Stimulated activated CD8-positive, alpha-beta memory T cell treated with anti-CD3 and anti-CD28 coated beads, Interleukin-2, amount 100 ng/mL, for 48 hours (primary cell): ENCODE measurements at places on chromosomes 4 and X.

- no peak for DNase-seq
Measured at GRCh38 chr4:159606835-159607234, 504.0 kb downstream of the RAPGEF2 start.

DNA sequence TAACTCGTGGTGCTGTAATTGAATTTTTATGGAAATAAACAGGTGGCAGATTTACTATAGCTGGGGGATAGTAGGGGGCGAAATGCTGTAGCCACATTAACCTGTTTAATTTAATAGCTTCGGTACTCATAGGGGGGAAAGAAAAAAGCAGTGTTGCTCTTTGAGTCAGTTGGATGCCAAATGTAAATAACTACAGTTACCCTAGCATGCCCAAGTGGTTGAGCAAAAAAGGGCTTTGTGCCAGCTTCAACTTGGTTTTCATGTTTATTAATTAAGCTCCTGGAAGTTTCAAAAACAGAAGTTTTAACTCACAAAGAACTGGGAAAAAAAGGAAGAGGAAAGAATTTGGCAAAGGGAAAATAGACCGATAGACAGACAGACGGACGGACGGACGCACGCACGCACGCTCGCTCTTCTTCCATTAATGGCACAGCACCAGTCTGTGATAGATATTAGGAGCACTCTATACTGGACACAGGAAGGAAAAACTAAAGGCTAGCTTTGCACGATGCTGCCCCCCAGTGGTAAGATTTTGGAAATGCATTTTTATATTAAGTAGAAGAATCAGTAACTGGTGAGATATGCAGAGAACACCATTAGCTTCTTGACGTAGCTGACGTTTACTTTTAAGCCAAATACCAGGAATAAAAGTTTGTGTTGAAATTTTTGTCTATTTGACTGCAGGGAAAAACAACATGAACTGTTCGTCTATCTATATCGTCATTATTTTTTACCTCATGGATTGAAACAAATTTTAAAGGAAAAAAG lies 151.8 kb downstream of the SLC7A11 start:
- DNase-seq: no peak

DNA sequence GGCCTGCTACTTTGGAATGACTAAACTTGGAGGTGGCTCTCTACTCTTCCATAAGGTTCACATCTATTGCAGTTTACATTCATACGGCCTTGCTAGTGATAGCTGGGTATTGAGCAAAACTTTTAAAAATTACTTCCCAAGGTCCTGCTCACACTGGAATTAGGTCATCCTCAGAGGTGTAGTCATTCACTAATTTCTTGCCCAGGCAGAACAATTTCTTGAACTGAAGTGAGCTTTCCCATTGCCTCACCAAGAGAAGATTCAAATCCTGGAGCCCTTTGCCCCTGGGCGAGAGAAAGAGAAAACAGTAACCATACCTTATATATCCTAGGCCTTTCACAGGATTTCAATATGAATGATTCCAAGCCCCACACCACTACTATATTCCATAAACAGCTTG lies 109.2 kb downstream of the GUCY2F start:
- no peak for DNase-seq

DNA sequence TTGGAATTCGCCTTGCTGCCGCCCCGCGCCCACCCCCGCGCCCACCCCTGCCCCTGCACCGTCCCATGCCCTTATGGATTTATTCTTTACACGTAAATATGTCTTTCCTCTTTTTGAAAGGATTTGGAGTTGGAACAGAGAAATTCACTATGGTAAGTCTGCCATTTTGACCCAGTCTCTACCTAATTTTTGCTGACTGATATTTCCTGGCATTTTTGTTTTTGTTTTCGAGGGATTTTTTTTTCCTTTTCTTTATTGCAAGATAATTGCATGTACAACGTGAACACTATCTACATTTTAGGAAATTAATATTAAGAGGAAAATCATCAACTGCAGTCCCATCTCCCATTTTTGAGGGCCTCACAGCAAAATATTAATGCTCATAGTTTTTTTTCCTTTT lies 468 bp upstream of the SPIN2B start:
- DNase-seq: no peak

DNA sequence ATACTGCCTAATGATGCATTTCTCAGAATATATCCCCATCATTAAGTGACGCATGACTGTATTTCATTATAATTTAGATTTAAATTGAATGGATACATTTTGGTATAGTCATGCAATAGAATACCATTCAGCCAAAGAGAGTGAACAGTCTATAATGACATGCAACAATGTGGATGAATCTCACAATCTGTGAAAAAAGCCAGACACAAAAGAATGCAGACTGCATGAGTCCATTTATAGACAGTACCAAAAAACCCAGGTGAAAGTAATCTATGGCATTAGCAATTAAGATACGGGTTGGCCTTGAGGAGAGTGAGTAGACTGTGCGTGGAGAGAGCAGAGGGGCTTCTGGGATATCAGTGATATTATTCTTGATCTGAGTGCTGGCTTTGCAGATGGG lies 239.7 kb upstream of the PGRMC2 start:
- no peak for DNase-seq

DNA sequence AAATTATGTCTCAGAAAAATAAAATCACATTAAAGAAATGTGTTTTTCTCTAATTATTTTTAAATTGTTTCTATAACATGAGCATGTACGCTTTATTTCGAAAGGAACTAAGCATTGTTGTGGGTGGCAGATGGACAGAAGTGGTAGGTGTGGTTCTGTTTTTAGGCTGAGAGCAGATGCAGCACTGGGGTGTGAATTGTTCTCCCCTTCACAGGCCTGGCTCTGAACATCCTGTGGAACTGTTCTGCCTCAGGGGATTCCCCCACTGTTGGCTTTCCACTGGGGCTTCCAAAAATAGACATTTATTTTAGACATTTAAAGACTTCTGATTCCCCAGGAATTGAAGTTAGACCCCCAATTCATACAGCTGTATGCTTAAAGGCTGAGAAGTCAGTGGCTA lies 41.9 kb upstream of the PDHA2 start:
- DNase-seq: no peak

DNA sequence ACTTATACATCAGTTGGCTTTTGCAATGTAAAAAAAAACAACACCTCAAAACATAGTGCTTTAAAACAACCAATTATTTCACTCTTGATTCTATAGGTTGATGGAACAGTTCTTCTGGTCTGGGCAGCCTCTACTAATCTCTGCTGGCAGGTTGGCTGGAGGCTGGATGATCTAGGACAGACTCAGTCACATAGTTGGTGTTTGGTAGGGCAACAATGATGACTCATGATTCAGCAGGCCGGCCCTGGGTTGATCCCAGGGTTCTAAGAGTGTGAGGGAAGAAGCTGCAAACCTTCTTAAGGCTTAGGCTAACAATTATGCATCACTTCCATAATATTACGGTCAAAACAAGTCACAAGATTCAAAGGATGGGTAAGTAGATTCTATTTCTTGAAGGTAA lies 558.2 kb downstream of the ZNF674 start:
- DNase-seq: no peak

GRCh38 chrX:41153957-41154356 lies 68.7 kb downstream of the USP9X start:
- no peak for DNase-seq

DNA sequence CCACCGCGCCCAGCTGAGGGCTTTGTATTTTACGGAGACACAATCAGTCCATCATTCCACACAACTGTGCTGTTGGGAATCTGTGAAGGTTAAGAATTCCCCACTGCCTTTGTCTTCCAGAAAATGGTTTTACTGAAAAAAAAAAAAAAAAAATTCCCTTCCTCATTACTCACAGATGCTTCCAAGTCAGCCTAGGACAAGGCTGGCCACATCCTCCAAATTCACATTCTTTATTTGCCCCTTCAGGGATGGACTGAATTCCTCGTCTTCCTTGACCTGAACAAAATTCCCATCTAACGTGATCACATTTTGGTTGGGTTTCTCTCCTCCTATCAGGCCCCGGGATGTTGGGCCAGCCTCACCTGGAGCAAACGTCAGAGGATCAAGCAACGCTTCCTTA lies 130.3 kb downstream of the DHRSX start:
- DNase-seq: no peak

GRCh38 chrX:133783274-133783673 lies 202.1 kb downstream of the GPC3 start:
- no peak for DNase-seq

GRCh38 chrX:23118890-23119527 lies 119.2 kb downstream of the DDX53 start:
- no peak for DNase-seq

GRCh38 chrX:13099121-13099520 lies 54.7 kb upstream of the FAM9C start:
- no peak for DNase-seq

GRCh38 chrX:50978920-50979682 lies 68.6 kb downstream of the BMP15 start:
- no peak for DNase-seq

- DNase-seq: no peak
Measured at GRCh38 chr4:73964862-73965611, 16.8 kb downstream of the PF4 start.

GRCh38 chr4:17578482-17578891 lies 1.5 kb downstream of the LAP3 start:
- DNase-seq: no peak

GRCh38 chr4:115128037-115128436 lies 14.6 kb upstream of the NDST4 start:
- DNase-seq: no peak

- DNase-seq: no peak
Measured at GRCh38 chr4:177485528-177485927, 43.3 kb upstream of the AGA start.

DNA sequence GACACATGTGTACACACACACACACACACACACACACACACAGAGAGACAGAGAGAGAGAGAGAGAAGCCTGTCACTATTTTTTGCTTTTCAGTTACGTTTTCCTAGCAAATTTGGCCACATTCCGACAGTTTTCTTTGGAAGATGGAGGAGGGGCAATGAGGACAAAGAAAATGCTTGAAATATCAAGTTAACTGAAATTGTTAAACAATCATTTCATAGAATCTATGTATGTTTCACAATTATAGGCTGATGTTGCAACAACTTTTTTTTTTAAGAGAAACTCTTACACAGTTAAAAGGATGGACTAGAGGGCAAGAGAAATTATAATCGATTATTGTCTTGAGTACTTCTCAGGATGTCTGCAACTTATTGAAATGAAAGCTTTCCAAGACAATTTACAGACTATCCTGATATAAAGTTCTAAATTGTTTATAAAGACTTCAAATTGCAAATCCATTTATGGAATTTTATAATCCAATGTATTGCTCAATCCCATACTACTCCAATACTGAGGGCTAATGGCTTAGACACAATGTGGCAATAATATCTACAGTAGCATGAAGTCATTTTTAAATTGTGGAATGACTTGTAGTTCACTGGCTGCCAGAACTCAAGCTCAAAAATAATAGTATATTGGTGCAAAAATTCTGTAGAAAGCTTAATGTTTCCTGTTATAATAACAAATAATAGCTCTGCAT lies 647.0 kb upstream of the PCDH7 start:
- no peak for DNase-seq

GRCh38 chrX:7159149-7159861 lies 11.4 kb upstream of the PUDP start:
- DNase-seq: no peak

DNA sequence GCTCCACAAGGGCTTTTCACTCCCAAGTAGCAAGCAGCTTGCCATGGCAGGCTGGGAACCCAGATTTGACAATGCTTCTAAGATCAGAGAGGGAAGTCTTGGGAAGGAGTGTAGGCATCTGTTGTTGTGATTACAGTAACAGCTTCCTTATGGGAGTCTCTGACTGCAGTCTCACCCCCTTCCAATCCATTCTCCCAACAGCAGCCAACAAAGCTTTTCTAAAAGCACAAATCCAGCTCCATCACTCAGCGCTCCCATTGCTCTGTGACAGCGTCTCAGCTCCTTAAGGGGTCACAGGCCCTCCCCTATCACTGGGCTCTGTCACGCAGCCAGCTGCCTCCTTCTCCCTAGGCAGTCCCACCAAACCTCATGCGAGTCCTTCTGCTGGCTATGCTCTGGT lies 7.1 kb downstream of the IGFBP7 start:
- DNase-seq: no peak

DNA sequence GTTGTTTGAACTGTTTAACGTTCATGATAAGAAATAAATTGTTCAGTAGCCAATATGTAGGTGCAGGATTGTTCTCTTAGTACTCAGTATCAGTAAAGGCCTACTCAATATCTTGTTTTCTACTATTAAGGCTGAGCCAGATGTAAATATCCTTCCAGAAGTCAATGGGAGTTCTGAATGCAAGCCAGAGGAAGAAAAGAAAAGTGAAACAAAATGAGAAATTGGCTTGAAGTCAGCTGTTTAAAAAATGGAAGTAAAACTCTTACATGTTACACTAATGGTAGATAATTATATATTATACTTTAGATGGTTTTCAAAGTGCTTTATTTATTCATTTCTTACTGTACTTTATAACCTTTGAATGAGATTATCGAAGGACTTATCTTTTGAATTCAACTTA lies 1417.9 kb downstream of the ADGRL3 start:
- DNase-seq: no peak

DNA sequence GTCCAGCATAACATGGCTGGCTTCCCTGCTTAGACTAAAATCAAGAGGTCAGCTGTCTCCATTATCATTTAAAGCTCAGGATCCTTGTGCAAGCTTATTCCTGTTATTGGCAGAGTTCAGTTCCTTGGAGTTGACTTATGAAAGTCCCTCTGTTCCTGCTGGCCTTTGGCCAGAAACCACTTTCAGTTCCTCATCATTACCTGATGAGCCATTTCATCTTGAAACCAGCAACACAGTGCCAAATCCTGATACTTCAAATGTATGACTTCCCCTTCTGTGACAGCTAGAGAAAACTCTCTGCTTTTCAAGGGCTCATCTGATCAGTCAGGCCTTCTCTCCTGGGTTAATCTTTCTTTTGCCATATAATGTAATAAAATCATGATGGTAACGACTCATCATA lies 110.6 kb upstream of the FSTL5 start:
- no peak for DNase-seq

GRCh38 chr4:18291256-18291655 lies 269.7 kb upstream of the LCORL start:
- DNase-seq: no peak

DNA sequence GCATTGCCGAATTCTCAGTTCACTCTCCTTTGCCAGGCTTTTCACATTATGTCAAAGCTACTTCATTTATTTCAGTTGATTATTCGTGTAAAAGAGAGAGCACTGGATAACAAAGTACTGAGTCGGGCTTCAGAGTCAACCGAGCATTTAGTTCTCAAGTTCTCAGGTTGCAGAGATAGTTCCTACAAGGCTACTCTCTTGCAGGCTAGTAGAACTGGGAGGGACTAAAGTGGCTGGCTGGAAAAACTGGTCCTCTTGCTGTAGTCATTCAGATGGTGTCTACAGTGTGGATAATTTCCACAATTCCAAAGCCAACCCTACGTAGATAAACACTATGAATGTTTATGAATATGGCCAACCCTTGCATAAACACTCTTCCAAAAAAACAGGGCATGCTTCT lies 4.6 kb upstream of the CCNG2 start:
- no peak for DNase-seq

DNA sequence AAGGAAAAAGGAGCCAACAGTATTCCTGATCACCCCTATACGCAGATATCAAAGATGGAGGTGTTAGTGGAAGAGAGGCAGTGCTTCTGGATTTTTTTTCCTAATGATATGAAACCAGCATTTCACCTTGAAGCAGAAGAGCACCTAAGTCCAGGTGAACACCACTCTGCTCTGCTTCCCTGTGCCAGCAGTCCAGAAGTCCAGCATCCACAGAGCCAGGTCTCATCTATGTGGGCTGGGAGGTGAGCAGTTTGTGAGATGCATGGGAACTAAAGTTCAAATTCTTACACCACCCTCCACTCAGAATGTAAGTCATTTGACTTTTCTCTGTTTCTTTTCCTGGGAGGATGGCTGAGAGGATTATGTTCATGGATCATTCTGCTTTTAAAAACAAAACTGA lies 202.6 kb downstream of the RELL1 start:
- DNase-seq: no peak
